Suppressor macrophage (primary cell): ENCODE measurements at places on chromosomes 1 and 21.

DNA sequence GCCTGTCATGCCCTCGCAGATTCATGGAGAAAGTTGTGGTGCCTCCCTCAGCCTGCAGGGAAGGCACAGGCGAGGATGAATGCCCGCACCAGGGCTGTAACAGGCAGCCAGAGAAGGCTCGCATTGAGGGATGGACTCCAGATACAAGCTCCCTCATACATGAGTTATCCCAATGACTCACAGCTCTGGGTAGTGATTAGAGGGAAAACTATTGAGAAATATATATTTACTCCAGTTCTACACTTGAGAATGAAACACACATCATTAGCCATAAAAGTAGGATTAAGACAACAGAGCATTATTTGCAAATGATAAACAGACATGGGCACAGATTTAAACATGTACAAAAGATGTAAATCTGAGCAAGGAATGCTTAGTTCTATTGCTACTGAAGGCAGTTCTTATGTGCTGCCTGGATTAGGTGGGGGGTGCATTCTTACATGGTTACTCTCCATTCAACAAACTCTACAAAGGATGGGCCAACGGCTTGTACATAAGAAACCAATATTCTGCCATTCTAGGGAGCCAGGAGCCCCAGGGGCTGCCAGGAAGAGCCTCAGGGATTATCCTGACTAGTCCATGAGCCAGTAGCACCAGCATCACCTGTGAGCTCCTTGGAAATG is 97.9 kb downstream of the CSMD2 start:
- no peak for DNase-seq

DNA sequence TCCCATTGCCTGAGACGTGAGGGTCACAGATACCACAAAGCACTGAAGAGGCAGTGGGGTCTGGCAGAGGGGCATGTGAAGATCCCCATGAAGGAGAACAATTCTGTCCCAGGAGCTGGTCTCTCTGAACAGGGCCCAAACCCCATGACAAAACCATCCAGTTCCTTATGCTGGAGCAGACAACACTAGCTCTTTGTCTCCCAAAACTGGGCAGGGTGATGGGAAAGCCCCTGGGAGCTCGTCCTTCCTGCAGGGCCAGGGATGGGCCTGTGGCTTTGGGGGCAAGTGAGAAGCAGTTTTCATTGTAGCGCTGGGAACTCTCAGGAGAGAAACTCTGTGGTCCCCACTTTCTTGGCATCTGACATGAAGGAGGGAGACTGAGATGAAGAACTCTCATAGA is 8.8 kb downstream of the ETV3L start:
- no peak for DNase-seq

DNA sequence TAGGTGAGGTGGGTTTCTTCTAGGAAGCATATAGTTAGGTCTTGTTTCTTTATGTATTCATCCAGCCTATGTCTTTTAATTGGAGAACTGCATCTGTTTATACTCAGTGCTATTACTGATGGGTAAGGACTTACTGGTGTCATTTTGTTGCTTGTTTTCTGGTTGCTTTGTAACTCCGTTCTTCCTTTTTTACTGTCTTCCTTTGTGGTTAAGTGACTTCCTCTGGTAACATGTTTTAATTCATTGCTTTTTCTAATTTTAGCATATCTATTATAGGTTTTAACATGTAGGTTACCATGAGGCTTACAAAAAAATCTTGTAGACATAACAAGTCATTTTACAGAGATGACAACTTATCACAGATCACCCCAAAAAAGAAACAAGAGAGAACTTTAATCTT is 160.8 kb downstream of the VAV3 start:
- no peak for DNase-seq

GRCh38 chr1:52348704-52349300 is 17.2 kb downstream of the CC2D1B start:
- no peak for DNase-seq

- no peak for DNase-seq
Observed at GRCh38 chr1:82371844-82372498, 571.2 kb downstream of the ADGRL2 start.

DNA sequence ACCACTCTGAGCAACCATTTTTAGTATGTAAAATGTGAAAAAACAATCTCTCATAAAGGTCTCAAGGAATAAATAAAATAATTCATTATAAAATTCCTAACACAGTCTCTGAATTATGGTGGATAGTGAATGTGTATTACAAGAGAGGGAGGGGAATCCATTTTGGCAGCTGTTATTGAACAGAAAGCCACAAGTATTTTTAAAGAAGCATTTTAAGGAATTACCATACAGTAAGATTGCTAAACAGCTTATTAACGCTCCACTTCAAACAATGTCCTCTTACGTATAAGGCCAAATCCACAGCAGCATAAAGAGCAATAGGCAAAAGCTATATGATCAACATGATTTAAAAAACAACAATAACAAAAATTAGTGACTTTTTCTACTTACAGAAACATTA is 18.4 kb downstream of the PIGK start:
- DNase-seq, result no peak

GRCh38 chr1:9628541-9629444 is 22.7 kb upstream of the PIK3CD start:
- no peak for DNase-seq

GRCh38 chr1:1969505-1969900 is 34.1 kb downstream of the CFAP74 start:
- DNase-seq, result no peak

GRCh38 chr1:166839600-166840308 is 479 bp downstream of the POGK start:
- peak; percentile 69 for DNase-seq

DNA sequence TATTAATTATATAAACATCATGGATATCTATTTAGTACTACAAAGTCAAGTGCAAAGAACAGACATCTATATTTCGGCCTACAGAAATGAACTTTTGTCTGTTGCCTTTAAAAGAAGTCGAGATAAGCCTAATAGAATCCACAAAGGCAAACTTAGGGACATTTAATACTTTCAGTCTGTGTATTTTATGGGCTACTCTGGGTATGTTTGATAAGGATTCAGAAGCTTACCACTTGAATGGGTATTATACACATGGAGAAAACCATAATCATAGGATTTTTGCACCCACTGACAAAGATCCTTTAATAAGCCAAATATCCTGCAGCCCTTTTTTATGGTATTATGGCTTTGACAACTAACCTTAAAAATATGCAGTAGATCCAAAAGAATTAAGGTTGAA is 224.8 kb downstream of the LMO4 start:
- no peak for DNase-seq

- no peak for DNase-seq
Observed at GRCh38 chr1:31151402-31151801, 85.9 kb upstream of the PUM1 start.

DNA sequence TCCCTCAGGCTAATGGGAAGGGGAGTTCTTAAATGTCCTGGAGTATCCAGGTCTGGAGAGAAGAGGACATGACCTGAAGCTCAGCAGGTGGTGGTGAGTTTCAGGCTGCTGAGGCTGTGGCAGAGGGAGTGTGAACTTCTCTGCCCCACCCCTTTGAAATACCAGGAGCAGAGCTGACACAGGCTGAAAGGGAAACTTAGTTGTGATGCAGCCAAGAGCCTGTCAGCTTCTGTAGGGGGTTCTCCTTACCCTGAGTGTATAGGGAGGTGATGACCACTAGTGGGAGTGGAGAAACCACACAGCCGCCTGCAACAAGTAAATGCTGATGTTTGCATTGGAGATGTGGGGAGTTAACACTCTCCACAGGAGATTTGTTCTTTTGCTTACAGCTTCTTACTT is 152.3 kb downstream of the FCRL5 start:
- peak; percentile 54 for DNase-seq

GRCh38 chr1:18676332-18676781 is 45.7 kb downstream of the PAX7 start:
- no peak for DNase-seq

DNA sequence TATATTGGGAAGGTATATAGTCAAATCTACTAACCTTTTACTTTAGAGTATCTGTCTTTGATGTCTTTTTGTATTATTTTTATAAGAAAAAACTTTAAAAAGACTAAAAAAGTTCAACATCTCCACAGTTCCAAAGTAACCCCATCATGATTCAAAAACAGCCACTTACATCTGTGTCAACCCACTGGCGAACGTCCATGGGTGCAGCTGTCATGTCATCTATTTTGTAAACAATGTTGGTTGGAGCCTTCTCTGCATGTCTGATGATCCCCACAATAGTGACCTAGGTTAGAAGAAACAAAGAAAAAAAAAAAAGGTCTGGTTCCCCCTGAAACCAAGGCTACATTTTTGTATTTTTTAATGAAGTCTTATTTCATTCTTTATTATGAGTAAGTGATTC is 28.0 kb upstream of the SMPDL3B start:
- DNase-seq, result no peak

- no peak for DNase-seq
Observed at GRCh38 chr1:206892351-206892984, 4.8 kb upstream of the IL24 start.

GRCh38 chr1:36961062-36961615 is 73.2 kb downstream of the GRIK3 start:
- no peak for DNase-seq

GRCh38 chr1:231557898-231558707 is 29.6 kb downstream of the TSNAX start:
- DNase-seq, result no peak

- DNase-seq, result no peak
Observed at GRCh38 chr1:236888903-236889302, 93.8 kb downstream of the MTR start.

- DNase-seq, result peak; percentile 89
Observed at GRCh38 chr1:36304521-36304920, 1.6 kb upstream of the SH3D21 start.
